Stimulated activated CD4-positive, alpha-beta T cell treated with anti-CD3 and anti-CD28 coated beads, TNF-alpha, amount 100 ng/mL, for 1 hour (primary cell): ENCODE measurements at places on chromosomes 1 and 21.

DNA sequence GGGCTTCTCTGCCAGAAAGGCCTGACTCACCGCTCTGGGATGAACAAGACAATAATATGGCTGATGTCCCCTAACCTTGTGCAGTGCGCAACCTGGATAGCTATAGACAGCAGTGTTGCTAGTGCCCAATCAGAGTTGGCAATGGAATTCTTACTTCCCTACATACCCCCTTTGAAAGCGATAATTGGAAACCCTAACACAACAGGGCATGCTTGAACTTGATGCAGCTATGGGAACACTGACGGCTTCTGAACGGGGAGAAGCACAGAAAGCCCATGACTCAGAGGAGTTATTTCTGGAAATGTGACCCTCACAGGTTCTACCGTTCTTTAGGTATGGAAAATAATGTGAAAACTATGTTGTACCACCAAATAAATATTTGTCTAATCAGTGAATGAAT, 200.6 kb downstream of the TRABD2B start:
- DNase-seq = no peak

- no peak for DNase-seq
These were observed 391.8 kb downstream of the CAMTA1 start for GRCh38 chr1:7177021-7177420.

GRCh38 chr1:72693376-72693775, 411.0 kb upstream of the NEGR1 start:
- DNase-seq = no peak

GRCh38 chr1:212255705-212256307, 29.4 kb upstream of the PPP2R5A start:
- DNase-seq = no peak

DNA sequence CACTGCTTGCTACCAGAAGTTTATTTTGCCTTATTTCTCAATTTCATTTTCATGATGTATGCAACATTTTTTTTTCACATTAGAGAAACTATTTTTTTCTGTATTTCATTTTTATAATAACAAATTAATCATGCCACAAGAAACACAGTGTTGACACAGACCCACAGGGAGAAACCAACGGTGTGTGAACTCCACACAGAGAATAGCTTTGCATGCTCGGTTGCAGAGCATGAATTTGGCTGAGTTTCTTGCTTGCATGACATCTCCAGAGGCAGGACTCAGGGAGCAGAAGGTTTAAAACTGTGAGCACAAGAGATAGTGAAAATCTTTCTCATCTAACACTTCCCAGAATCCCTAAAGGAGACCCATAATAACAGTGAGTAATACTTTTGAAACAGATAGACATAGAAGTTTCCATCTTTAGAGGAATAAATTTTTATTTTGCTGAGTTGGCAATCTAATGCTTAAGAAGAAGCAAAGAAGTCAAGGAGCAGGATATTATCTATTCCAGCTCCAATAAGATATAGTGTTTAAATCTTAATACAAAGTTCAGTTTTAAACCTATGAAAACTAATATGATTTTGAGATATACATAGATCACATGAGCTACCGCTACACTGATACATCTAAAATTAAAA, 890.9 kb downstream of the MRPL39 start:
- no peak for DNase-seq

GRCh38 chr1:156226116-156226538, 13.3 kb downstream of the PMF1 start:
- no peak for DNase-seq

DNA sequence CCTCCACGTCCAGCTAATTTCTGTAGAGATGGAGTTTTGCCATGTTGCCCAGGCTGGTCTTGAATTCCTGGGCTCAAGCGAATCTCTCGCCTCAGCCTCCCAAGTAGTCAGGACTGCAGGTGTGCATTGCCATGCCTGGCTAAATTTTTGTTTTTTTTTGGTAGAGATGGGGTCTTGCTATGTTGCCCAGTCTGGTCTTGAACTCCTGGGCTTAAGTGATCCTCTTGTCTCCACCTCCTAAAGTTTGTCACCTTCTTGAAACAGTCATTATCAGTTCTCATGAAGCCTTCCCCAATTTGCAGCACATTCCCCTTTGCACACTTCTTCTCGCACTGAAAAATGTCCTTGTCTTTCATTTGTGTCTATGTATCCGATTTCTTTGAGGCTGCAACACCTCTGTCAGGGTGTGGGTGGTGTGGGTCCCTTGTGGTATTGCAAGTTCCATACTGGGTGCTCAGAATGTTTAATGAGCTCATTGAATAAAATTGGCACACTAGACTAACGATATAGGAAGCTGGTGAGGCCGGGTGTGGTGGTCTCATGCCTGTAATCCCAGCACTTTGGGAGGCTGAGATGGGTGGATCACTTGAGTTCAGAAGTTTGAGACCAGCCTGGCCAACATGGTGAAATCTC, 2.9 kb upstream of the CORT start:
- DNase-seq = no peak

GRCh38 chr21:38917043-38917774, 111.5 kb downstream of the ETS2 start:
- DNase-seq = no peak
